ENCODE measurements at places on chromosomes 3 and 15.

GRCh38 chr15:39598958-39599845 is 18.3 kb downstream of the THBS1 start:
- DNase-seq: no peak

DNA sequence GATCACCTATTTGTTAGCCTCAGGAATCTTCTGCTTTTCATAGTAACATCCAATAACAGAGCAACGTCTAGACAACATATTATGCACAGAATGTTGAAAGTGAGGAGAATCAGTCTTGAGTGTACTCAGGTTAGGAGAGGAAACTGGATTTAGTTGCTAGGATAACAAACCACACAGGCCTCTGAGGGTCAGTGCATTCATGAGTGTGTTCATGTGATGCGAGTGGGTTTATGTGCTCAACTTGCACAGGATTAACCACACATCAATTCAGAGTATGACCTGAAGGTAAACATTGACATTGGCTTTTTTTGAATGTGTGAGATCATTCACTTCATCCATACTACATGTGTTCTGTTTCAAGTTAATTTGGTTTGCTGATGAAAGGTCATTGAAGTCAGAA is 287.6 kb downstream of the DIPK2A start:
- no peak for DNase-seq

DNA sequence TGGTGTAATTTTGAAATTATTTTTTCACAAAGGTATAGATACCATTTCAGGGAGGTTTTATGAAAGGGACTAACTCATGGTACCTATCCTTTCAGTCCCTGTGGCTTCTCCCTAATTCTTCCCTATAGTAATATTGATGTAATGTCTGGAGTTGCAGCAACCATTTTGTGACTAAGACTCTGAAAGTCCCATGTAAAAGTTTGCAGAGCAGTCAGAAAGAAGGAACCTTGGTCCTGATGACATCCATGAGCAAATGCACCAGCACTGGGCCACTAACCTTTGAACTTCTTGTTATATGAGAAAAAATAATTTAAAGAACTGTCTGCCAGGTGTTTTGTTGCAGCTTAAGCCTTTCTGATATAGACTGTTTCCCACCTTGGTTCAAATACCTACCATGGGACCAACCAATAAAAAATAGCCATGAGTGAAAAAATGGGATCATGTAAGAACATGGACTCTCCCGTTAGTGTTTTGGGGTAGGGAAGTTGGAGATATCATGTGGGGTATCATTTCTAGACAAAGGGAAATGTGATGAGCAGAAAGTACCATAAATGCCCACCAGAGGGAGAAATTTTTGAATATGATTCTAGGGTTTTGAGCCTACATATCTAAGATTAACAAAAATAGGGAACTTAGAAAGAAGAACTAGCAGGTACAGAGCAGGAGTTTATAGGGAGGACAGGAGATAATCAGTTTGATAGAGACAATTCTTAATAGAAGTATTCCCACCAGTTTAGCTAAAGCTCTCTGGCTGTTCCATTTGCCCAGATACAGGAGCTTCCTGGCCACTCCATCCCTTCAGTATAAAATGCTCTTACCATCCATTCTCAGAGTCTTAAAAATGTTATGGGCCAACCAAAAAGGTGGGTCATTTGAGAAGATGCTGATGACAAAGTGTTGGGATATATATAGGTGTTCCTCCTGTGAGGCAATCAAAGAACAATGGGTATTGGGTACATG is 3.4 kb upstream of the CPOX start:
- no peak for DNase-seq

DNA sequence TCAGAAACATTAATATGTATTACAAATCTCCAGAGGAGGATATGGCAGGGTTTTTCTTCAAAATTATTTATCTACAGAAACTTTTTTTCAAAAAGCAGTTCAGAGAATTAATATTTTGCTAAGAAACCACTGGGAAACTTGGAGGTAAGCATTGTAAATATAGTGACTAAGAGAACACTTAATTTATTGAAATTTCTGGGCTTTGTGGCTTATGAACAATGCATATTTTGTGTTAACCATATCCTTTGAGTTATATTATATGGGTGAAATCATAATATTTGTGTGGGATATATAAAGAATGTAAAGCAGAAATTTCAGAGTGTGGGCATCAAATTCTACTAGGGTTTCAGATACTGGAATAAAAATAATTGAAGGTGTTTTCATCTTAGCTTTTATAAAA is 1059.2 kb downstream of the ZPLD1 start:
- no peak for DNase-seq

DNA sequence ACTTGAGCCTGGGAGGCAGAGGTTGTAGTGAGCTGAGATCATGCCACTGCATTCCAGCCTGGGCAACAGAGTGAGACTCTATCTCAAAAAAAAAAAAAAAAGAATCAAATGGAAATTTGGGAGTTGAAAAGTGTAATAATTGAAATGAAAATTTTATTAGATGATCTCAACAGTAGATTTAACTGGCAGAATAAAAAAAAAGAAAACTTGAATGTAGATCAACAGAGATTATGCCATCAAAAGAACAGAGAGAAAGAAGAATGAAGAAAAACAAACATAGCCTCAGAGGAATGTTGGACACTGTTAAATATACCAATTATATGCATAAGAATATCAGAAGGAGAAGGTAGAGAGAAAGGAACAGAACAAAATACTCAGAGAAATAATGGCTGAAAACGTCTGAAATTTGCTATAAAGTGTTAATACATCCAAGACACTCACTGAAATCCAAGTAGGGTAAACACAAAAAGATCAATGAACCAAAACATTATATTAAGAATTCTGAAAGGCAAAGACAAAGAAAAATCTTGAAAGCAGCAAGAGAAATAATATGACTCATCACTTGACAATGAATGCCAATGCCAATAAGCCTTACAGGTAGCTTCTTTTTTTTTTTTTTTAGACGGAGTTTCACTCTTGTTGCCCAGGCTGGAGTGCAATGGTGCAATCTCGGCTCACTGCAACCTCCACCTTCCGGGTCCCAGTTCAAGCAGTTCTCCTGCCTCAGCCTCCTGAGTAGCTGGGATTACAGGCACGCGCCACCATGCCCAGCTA is 14.6 kb upstream of the ELP6 start:
- DNase-seq: no peak

DNA sequence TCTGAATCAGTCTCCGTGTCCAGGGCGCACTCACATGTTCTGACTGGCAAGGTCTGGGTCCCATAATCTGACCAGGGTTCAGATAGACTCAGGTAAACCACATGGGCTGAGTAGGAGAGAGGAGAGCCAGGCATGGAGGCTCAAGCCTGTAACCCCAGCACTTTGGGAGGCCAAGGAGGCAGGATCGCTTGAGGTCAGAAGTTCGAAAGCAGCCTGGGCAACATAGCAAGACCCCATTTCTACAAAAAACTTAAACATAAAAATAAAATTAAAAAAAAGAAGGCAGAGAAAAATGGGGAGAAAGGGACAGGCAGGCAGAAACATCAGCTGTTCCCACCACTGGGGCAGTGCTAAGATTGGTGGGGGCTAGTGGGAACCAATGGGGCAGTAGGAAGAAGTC is 5.4 kb downstream of the TMEM43 start:
- DNase-seq: no peak

- no peak for DNase-seq
These were observed 105.6 kb upstream of the ROPN1 start for GRCh38 chr3:124097362-124098131.

DNA sequence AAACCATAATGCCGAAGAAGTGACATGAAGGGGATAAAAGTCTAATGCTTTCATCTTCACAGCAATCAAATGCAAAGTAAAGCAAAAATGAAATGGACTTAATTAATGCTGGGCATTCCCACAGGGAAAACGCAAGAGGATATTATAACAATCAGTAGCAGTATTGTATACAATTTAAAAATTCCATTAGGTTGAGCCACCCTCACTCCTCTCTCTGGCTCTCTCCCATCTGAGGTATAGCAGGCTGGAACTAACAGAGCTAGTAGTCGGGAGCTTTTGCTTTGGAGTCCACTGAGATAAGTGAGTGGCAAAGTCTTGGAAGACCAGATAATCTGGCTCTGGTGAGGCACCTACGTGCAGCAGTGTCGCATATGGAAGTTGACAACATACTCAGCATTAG is 33.9 kb downstream of the DET1 start:
- DNase-seq: no peak

DNA sequence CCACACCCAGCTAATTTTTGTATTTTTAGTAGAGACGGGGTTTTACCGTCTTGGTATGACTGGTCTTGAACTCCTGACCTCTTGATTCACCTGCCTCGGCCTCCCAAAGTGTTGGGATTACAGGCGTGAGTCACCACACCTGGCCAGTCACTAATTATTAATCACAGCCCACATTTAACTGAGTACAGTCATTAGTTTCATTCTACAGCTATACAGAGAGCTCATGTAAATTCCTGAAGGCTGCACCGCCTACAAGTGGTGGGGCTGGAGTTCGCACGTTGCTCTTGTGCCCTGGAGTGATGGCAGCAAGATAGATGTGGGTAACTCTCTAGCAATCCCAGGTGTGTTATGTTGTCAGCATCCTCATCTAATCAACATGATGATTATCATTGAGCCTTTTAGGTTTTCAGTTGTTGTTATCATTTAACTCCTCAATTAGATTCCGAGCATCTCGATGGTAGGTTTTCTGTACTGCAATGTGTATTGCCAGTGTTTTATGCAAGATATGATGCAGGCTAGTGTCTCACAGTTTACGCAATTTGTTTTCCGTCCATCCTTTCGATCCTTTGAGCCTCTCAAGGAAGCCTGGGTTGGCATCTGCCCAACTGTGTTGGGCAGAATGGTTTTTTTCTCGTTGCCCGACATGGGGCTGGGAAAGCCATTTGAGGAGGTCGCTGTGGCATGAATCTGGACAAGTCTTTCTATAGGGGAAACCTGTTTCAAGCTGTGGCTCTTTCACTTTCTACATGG is 216.3 kb downstream of the LPP start:
- no peak for DNase-seq

DNA sequence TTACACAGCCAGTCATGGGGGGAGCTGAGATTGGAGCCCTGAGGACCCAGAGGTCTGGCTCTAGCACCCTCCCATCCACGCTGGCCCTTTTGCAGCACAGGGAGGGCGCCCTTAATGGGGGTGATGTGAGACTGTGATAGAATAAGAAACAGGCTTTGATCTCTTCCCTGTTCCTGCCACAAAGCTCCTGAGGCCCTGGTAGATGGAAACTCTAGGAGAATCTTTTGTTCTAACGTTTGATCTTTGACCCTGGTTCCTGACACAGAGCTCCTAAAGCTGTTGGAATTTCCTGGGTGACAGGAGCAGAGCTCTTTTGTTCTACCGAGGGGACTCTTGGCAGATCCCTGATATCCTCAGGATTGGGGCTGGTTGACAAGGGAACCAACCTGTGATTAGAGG is 1.2 kb upstream of the UROC1 start:
- DNase-seq: no peak

- DNase-seq: no peak
These were observed 612 bp downstream of the GJD2 start for GRCh38 chr15:34754171-34754601.

- DNase-seq: no peak
These were observed 54.4 kb upstream of the EHHADH start for GRCh38 chr3:185308126-185308754.

DNA sequence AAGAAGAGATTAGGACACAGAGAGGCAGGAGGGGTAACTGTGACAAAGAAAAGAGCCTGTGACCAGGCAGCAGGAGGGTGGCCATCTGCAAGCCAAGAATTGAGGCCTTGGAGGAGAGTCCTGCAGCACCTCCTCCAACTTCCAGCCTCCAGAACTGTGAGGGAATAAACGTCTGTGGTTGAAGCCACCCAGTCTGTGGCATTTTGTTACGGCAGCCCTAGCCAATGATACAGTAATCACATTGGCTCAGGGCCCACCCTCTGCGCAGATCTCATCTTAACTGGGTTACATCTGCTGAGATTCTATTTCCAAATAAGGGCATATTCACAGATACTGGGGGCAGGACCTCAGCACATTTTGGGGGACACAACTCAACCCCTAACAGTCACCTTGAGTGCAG is 11.3 kb downstream of the SELENOS start:
- DNase-seq: no peak

GRCh38 chr3:117348884-117349283 is 639.3 kb downstream of the TUSC7 start:
- DNase-seq: no peak

GRCh38 chr3:4038351-4038750 is 239.1 kb downstream of the LRRN1 start:
- DNase-seq: no peak

DNA sequence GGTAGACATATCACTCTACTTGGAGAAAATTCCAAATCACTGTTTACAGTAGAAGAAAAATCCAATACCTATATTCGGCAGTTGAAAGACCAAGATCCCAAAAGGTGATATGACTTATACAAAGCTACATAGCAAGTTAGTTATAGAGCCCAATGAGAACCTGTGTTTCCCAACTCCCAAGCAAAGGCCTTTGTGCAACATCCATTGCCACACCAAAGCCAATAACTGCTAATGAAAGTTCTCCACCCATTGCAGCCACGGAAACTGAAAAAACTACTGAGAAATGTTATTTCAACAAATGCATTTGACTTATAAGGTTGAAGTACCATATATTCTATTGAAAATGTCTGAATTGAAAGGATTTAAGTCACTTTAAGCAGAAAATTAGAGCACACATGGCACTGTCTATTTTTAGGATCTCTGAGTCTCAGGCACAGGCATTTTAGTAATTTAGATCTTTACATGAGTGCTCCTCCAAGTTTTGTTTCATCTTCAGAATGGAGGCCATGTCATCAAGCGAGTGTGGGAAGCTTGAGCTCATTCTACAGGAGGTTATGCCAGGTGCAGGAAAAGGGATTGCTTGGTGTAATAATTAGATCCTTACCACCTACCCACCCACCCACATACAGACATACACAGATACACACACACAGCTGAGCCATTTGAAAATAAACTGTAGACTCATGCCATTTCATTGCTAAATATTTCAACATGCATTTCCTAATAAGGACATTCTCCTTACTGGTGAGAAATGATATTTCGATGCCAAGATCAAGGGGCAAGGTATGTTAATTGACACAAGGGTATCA is 19.7 kb upstream of the ANO10 start:
- no peak for DNase-seq

GRCh38 chr15:98009169-98009568 is 48.7 kb downstream of the ARRDC4 start:
- DNase-seq: no peak

GRCh38 chr3:48715174-48715800 is 1.7 kb downstream of the IP6K2 start:
- no peak for DNase-seq

DNA sequence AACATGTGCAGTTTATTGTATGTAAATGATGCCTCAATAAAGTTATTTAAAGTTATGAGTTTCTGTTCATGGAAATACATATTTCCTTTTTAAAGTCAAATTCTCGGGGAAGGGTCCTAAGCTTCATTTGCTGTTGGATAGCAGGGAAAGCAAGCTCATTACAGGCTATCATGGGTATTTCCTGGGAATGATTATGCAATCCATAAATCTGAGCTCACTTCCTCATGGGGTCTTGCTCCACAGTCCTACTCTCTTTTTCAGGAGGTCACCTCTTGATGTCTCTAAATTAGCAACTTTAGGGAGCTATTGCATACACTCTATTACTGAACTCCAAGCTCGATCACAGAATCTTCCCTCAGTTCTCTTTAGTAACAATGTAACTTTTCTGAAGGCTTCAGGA is 69.9 kb upstream of the TP63 start:
- DNase-seq: no peak

GRCh38 chr3:9826815-9827573 is 16.8 kb downstream of the RPUSD3 start:
- no peak for DNase-seq

Data from activated naive CD4-positive, alpha-beta T cell (primary cell).